AG08396 (cell line): ENCODE measurements at places on chromosomes 11 and 22.
A peak's percentile ranks its signal among the peaks of the same experiment; 100 is the strongest.

DNA sequence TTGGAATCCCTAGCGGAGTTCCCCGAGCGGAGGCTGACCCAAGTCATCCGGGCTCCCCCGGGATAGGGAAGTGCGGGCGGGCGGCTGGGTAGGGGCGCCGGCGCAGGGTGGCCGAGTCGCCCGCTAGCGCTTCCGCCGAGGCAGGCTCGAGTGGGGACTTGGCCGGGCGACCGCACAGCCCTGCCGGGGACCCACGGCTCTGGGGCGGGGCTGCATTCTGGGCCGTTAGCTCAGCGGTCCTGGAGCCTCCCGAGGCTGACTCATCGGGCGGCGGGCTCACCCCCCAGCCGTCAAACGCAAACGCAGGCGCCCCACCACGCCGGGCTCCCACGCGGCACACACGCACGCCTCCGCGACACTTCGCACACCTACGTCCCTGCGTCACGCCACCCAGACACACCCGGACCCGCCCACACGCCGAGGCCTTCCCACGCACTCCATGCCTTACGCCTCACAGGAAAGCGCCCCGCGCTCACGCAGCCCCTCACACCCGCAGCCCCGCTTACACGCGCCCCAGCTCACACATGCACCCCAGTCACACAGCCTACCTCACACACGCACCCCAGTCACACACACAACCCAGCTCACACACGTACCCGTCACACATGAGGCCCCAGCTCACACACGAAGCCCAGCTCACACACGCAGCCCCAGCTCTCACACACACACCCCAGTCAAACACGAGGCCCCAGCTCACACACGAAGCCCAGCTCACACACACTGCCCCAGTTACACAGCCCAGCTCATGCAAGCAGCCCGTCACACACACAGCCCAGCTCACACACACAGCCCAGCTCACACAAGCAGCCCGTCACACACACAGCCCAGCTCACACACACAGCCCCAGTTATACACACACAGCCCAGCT, 1.2 kb downstream of the PHLDB1 start:
- peak; percentile 88 for DNase-seq

GRCh38 chr11:79419120-79419519, 21.7 kb downstream of the TENM4 start:
- peak; percentile 70 for DNase-seq

DNA sequence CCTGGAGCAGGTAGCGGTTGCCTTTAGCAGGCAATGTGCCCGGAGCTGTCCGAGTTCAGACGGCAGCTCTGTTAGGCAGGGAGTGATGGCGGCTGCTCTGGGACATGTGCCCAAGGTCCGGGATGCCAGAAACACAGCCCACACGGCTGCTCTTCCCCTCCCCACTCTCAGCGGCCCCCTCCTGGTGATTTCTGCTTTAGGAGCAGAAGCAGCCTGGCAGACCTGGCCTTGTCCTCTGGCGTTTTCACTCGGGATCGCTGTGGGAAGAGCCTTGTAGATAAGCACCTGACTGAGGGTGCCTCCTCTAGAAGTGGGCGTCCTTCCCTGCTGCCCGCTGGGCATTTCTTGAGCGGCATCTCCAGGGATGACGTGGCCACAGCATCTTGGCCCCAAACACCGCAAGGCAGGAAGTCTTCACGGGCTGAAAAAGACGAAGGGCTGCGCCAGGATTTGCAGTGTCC, 392.2 kb downstream of the TBC1D22A start:
- DNase-seq: peak; percentile 81

DNA sequence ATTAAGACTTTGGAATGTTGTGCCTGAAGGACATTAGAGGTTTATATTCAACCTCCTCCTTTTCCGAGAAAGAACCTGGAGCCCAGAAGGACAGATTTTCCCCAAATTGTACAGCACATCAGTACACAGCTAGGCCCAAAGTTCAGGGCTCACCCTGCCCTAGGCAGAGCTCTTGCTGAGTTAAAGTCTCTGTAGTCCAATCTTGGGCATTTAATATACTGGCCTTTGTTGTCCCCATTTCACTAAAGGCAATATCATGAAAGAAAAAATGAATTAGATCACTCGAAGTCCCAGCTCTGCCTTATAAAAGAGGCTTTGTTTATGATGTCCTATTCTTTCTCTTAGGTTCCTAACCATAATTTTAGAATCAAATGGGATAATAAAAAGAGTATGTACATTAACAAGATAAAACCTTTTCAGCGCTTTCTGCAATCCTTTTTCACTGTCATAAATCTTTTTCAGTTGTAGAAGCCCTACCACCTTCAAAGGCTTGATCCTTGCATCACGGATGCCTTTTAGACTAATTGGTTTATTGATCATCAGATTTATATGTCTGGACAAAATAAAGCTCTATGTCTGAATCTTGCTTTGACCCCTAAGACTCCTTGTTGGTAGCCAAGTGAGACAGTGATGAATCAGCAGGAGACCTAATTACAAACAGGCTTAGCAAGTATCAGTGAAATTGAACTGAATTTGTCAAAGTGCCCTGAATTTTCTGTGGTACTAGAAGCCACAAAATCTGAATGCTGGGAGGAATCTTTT, 39.8 kb downstream of the RELT start:
- no peak for DNase-seq

GRCh38 chr22:40331706-40332105, 14.6 kb upstream of the ADSL start:
- no peak for DNase-seq

GRCh38 chr11:72599325-72600117, 74.7 kb downstream of the PDE2A start:
- no peak for DNase-seq

DNA sequence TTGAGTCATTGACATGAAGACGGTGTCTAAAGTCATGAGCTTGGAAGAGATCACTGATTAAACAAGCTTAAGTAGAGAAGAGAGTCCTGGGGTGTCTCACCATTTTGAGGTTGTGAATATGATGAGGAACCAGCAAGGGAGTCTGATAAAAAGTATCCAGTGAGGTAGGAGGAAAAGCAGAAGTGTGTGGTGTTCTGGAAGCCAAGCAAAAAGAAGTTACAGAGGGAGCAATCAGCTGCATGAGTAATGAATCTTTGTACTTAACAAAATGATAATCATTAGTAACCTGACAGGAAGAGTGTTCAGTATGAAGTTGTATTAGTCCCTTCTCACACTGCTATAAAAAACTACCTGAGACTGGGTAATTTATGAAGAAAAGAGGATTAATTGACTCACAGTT, 131.3 kb downstream of the C11orf87 start:
- no peak for DNase-seq

DNA sequence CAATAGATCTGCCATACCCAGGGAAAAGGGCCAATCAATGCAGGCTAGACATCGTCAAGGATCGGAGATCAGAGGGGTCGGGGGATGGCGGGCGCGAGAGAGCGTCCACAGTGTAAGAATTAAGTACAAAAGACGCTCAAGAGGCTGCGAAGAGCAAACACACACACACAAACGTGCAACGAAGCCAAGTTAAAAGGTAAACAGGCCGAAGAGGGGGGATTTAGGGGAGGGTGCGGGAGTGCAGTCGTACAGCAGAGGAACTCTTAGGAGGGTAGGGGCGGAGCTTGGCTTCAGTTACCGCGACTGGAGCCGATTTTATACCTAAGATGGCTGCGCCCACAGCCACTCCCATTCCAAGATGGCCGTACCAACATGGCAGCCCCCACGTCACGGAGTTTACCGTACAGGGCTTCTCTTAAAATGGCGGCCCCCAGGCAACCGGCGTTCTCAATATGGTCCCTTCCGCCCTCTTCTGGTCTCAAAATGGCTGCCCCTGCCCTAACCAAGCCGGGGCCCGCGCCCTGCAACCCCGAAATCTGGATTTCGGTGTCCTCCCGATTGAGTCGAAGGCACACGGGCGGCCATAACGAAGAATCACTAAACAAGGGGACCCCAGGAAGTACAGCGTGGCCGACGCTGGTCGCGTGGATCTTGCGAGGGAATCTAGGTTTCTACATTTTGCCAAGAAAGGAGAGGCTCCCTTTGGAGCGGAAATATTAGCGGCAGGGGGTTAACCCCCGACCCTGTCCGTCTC, 1.9 kb downstream of the GNG3 start:
- peak; percentile 93 for DNase-seq

DNA sequence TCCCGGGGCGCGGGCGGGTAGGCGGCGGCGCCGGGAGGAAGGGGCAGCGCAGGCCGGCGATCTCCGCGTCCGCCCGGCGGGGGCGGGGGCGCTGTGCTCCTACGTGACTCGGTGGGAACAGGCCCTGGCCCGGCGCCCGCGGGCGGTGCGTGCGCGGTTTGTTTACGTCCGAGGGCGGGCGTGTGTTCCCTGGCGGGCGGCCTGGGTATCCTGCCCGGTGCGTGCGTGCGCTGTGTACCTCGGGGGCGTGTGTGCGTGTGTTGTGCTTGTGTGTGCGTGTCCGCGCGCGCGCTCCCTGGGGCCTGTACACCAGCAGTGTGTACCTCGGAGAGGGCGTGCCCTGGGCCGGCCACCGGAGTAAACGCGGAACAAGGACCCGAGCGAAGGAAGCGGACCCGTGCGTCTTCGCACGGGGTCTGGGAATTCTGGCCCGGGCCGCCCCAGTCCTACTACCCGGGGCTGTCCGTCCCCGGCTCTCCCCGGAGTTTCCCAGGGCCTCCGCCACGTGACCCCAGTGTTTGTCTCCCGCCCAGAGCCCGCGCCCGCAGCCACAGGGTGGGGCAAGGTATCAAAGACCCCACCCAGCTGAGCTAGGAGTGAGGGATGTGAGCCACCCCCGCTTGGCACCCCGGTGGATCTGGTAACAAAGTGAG, 769 bp downstream of the MAFF start:
- DNase-seq: peak; percentile 83

DNA sequence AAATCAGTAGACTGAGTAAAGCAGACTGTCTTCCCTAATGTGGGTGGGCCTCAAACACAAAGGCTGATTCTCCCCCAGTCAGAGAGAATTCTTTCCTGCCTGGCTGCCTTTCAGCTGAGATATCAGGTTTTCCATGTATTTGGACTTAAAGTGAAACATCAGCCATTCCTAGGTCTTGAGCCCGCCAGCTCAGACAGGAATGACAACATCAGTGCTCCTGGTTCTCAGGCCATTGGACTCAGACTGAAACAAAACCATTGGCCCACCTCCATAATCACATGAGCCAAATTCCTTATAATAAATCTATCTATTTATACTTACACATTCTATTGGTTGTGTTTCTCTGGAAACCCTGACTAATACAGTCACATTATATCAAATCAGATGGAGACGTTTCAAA, 56.7 kb upstream of the CLPB start:
- DNase-seq: no peak

DNA sequence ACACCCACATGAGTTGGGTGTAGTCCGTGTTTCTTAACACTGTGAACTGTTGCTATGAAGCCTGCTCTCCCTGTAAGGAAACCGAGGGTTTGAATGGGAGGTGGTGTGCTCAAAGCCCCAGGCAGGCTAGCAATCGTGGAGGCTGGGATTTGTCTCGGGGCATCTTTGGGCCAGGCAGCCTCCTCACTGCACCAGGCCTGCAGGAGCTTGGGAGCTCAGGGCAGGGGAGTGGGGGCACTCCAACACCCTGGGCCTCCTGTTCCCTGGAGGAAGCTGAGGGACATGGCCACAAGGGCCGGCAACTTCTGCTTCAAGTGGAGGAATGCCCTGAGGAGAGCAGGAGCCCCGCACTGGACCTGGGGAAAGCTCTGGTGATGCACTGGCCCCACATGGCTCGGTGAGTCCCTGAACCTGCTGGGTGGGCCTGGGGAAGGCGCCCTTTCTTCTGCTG, 164.7 kb upstream of the B3GAT1 start:
- DNase-seq: no peak

DNA sequence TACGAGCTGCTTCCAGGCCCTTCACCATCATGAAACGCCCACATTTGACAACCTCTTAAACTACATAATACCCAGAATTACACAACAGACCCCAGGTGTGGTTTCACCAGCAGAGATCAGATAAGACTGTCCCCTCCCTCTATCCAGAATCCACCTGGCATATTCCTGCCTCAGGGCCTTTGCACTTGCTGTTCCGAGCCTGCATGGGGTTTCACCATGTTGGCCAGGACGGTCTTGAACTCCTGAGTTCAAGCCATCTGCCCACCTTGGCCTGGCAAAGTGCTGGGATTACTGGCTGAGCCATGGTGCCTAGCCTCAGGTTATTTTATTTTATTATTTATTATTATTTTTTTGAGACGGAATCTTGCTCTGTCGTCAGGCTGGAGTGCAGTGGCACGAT, 73.4 kb downstream of the FBXO7 start:
- no peak for DNase-seq
